ENCODE measurements at places on chromosomes 2 and 18. TPM values are rescaled to one million over a fixed set of nuclear protein-coding genes. Genes with fewer than 3 reads are reported as not detected.

The TMEM163 gene
- total RNA-seq = 5.9 TPM

The UGT1A5 gene
- total RNA-seq = 2.1 TPM

The MERTK gene
- 32.2 TPM for total RNA-seq

The GNLY gene
- total RNA-seq = 5.5 TPM

The CD8A gene
- 5.9 TPM for total RNA-seq

The SERPINB3 gene
- not detected for total RNA-seq

The WIPF1 gene
- 55.0 TPM for total RNA-seq

The MYCN gene
- total RNA-seq = 1.7 TPM

The AOX1 gene
- total RNA-seq = 38.6 TPM

The LYG1 gene
- total RNA-seq = 21.0 TPM

The SPP2 gene
- total RNA-seq = not detected

The SNED1 gene
- total RNA-seq = 42.1 TPM

The RRM2 gene
- 5.5 TPM for total RNA-seq

The ACKR3 gene
- 8.7 TPM for total RNA-seq

The GULP1 gene
- total RNA-seq = 34.4 TPM

The LOXL3 gene
- 9.7 TPM for total RNA-seq

The BCL2 gene
- total RNA-seq = 39.2 TPM

The SERPINB7 gene
- 0.47 TPM for total RNA-seq

The UGT1A3 gene
- total RNA-seq = 0.57 TPM

The PAIP2B gene
- total RNA-seq = 9.3 TPM

The ASB18 gene
- total RNA-seq = not detected

The IL1A gene
- total RNA-seq = 0.13 TPM

The AGBL5 gene
- total RNA-seq = 36.5 TPM

The ROCK2 gene
- total RNA-seq = 58.3 TPM

The CEBPZOS gene
- total RNA-seq = 38.3 TPM

The ST8SIA3 gene
- total RNA-seq = not detected

The ICOS gene
- 0.85 TPM for total RNA-seq

The BOD1L2 gene
- total RNA-seq = not detected

The SLC39A10 gene
- 36.7 TPM for total RNA-seq

The CFAP53 gene
- 1.3 TPM for total RNA-seq

The DSC2 gene
- total RNA-seq = 19.8 TPM

The ATOH8 gene
- 11.2 TPM for total RNA-seq

The TCF23 gene
- 0.38 TPM for total RNA-seq

The CNTNAP5 gene
- total RNA-seq = 0.50 TPM

The ACTG2 gene
- 13.7 TPM for total RNA-seq

The ARHGEF33 gene
- 2.3 TPM for total RNA-seq

The CELF4 gene
- 0.85 TPM for total RNA-seq

The NAT8 gene
- total RNA-seq = 94.4 TPM

The CFAP221 gene
- total RNA-seq = 58.7 TPM

The SRD5A2 gene
- total RNA-seq = 0.22 TPM

The APOB gene
- total RNA-seq = 0.57 TPM

The POTEC gene
- not detected for total RNA-seq

The ZEB2 gene
- 136 TPM for total RNA-seq

The GRP gene
- not detected for total RNA-seq

The NOSTRIN gene
- 50.2 TPM for total RNA-seq

The STK39 gene
- 27.1 TPM for total RNA-seq

The FHOD3 gene
- 21.5 TPM for total RNA-seq

The GPR39 gene
- total RNA-seq = 8.7 TPM

Measured in kidney (tissue), 22 donors.